ENCODE measurements at places on chromosomes 2 and 18. TPM values are rescaled to one million over a fixed set of nuclear protein-coding genes. Genes with fewer than 3 reads are reported as not detected.

Gene SERPINB3
- 464 TPM for total RNA-seq

Gene ESPNL
- 0.74 TPM for total RNA-seq

Gene RASGRP3
- 4.2 TPM for total RNA-seq

Gene SERTAD2
- 19.2 TPM for total RNA-seq

Gene ZBTB7C
- 40.5 TPM for total RNA-seq

DNA sequence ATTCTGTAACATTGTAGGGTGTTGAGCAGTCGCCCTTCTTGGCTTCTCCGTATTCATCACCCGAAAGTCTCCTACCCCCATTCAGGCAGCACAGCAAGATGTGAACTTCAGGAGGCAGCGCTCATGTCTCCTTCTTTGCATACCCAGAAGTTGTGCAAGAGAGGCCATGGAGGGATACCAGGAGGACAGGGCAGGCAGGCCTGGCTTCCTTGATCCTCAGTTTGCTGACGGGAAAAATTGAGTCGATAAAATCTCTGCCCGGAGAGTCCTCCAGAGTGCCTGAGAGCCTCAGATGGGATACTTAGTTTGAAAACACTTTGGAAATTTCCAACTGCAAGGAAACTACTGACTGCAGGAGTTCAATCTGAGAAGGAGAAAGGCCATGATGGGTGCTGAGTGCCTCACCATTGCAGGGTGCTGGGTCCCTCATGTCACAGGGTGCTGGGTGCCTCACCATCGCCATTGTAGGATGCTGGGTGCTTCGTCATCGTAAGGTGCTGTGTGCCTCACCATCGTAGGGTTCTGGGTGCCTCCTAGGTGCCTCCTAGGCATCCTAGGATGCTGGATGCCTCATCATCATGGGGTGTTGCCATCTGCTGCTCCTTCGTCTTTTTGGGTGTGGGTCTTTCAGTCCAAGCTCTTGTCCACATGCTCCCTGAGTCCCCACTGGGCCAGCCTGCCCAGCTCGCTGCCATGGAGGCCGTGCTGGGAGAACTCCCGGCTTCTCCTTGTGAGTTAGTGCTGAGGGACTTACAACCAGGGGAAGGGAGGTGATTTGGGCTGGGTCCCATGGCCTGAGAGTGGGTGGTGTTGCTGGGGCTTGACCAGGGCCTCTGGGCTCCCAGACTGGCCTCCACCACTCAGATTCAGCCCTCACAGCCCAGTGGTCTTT, 162.4 kb downstream of the DDX1 start:
- H3K27ac ChIP-seq: no peak overlapping the region
- no peaks in the 10 kb centered on the region for H3K36me3 ChIP-seq
- H3K4me3 ChIP-seq: no peak overlapping the region
- H3K27me3 ChIP-seq: no peaks in the 10 kb centered on the region

GRCh38 chr2:219001577-219002394, 8.6 kb upstream of the CRYBA2 start:
- H3K4me3 ChIP-seq: peak overlapping the region; percentile 21
- H3K4me1 ChIP-seq: peaks cover 23% of the 10 kb centered on the region
- no peak for DNase-seq
- H3K36me3 ChIP-seq: no peaks in the 10 kb centered on the region
- H3K27me3 ChIP-seq: peaks cover 14% of the 10 kb centered on the region

- no peaks in the 10 kb centered on the region for H3K4me1 ChIP-seq
- DNase-seq: no peak
- no peak overlapping the region for H3K4me3 ChIP-seq
- no peak overlapping the region for H3K27ac ChIP-seq
- no peaks in the 10 kb centered on the region for H3K36me3 ChIP-seq
- H3K27me3 ChIP-seq: no peaks in the 10 kb centered on the region
These were observed 159.7 kb downstream of the NAPG start for GRCh38 chr18:10685484-10685883.

GRCh38 chr2:40642726-40643125, 190.8 kb upstream of the SLC8A1 start:
- H3K27ac ChIP-seq: no peak overlapping the region
- no peak overlapping the region for H3K4me3 ChIP-seq
- H3K27me3 ChIP-seq: no peaks in the 10 kb centered on the region
- H3K36me3 ChIP-seq: no peaks in the 10 kb centered on the region

GRCh38 chr2:8458503-8459459, 223.1 kb upstream of the ID2 start:
- no peak overlapping the region for H3K27ac ChIP-seq
- H3K27me3 ChIP-seq: no peaks in the 10 kb centered on the region
- no peak overlapping the region for H3K4me3 ChIP-seq
- H3K4me1 ChIP-seq: no peaks in the 10 kb centered on the region
- H3K36me3 ChIP-seq: no peaks in the 10 kb centered on the region

DNA sequence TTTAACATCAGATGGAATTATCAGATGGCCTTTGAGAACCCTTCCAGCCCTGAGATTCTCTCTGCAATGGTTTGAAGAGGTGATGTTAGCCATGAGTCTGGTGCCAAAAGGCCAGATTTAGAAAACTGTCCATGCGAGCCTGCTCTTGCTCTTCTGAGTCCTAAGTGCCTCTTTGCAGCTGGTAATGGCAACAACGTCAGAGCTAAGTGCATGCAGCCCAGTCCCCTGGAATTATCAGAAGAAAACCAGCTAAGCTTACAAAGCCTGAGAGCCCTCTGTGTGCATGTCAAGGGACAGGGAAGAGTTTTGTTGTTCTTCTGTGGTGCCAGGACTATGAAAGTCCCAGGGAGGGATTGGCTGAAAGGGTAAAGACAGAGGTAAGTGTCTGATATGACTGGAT, 89.8 kb downstream of the LOXHD1 start:
- no peaks in the 10 kb centered on the region for H3K27me3 ChIP-seq
- no peak overlapping the region for H3K27ac ChIP-seq
- DNase-seq: peak; percentile 25
- no peaks in the 10 kb centered on the region for H3K4me1 ChIP-seq
- H3K4me3 ChIP-seq: no peak overlapping the region
- H3K36me3 ChIP-seq: no peaks in the 10 kb centered on the region

- no peak overlapping the region for H3K4me3 ChIP-seq
- H3K27ac ChIP-seq: no peak overlapping the region
- no peaks in the 10 kb centered on the region for H3K27me3 ChIP-seq
- no peak for DNase-seq
- H3K4me1 ChIP-seq: no peaks in the 10 kb centered on the region
- no peaks in the 10 kb centered on the region for H3K36me3 ChIP-seq
These were observed 228.5 kb downstream of the GLI2 start for GRCh38 chr2:120963997-120964705.

GRCh38 chr2:219442256-219443015, 7.8 kb downstream of the SPEG start:
- peak overlapping the region; percentile 87 for H3K27ac ChIP-seq
- H3K4me3 ChIP-seq: peak overlapping the region; percentile 72
- peaks cover 31% of the 10 kb centered on the region for H3K4me1 ChIP-seq
- no peak for DNase-seq
- no peaks in the 10 kb centered on the region for H3K36me3 ChIP-seq
